ENCODE measurements at places on chromosomes 6 and 20.

GRCh38 chr20:24938498-24938897, 10.6 kb upstream of the CST7 start:
- DNase-seq: no peak

- no peak for DNase-seq
Measured at GRCh38 chr6:139754898-139755775, 380.7 kb upstream of the CITED2 start.

GRCh38 chr6:13349811-13350506, 21.6 kb upstream of the TBC1D7 start:
- DNase-seq: no peak

DNA sequence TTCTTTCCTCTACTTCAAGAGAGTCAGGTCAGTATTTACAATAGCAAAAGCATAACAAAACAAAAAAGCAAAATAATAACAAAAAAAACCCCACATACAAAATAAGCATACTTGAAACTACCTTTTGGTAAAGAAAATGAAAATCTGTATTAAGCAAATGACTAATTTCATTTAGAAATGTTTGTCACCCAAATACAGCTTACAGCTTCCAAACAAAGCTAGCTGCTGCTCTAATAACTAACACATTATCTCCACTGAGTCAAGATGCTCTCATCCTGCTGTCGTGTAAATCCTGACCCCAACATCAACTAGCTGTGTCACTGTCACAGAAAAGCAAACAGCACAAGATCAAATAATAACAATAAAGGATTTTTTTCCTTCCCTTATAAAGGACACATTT, 21.7 kb downstream of the MAP7 start:
- no peak for DNase-seq

DNA sequence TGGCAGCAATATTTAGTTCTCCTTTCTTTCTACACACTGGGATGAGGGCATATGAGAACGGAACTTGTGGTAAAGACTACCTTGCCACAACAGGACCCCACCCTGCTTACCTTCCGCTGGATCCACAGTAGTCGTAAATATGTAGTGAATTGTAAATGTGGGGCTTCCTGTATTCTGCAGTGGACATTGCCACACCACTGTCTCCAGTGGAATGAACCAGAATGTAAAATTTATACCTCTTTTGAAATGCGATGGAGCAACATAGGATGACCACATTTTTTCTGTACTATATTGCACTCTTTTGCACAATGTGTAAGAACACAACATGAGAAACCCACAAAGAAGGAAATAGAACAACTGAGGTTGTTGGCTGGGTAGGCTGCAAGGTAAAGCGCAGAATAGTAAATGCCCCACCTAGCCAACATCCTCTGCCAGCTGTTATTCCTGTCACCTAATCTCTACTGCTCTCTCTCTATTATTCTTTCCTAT, 16.1 kb upstream of the RIPOR2 start:
- DNase-seq: no peak

- DNase-seq: no peak
Measured at GRCh38 chr20:24164360-24164759, 175.8 kb upstream of the GGTLC1 start.

GRCh38 chr6:96876886-96877545, 20.7 kb downstream of the NDUFAF4 start:
- DNase-seq: no peak

DNA sequence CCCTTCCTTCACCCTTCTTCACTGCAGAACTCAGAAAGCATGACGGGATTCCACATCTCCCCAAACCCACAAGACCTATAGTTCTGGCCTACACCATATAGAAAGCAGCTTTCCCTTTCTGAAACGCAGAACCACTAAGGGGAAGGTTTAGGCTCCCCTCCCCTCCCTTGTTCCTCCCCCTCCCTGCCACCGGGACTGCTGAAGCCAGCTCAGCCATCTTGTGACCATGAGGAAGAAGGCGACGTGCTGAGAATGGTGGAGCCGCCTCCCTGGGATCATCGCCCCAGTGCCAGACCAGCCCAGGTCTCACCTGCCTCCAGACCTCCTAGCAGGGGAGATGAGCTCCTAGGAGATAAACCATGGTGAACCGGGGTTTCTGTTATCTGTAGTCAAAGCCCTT, 19.6 kb downstream of the SERPINB6 start:
- DNase-seq: no peak

DNA sequence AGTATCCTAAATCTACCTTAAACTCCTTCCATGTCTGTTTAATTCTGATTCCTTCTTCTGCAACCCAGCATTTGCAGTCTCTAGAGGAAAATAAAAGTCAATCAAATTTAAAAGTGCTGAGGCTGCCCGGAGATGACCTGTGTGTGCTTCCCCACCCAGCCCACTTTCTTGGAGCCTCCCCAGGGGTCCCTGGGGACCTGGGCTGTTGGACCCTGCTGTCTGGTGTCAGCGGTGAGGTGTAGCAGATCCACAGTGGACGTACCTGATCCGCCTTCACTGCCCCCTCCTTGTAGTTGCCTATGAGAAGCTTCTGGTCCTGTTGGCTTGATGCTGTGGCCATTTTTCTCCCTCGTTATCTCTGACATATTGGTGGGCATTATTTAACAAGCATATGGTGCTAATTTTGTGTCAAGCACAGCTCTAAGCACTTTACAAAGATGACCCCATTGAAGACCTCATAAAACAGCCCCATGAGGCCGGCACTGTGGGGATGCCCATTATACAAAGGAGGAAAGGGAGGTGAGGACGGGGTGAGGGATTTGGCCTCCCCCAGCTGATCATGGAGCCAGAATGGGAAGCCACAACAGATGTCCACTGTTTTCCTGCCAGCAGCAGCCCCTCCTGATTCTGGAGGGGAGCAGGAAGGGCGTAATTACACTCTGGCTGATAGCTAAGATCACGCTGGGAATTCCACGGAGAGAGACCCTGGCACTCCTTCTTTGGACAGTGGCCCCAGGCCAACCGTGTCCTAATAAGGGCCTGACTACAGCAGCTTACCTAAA, 628.2 kb downstream of the CDH26 start:
- peak; percentile 49 for DNase-seq

DNA sequence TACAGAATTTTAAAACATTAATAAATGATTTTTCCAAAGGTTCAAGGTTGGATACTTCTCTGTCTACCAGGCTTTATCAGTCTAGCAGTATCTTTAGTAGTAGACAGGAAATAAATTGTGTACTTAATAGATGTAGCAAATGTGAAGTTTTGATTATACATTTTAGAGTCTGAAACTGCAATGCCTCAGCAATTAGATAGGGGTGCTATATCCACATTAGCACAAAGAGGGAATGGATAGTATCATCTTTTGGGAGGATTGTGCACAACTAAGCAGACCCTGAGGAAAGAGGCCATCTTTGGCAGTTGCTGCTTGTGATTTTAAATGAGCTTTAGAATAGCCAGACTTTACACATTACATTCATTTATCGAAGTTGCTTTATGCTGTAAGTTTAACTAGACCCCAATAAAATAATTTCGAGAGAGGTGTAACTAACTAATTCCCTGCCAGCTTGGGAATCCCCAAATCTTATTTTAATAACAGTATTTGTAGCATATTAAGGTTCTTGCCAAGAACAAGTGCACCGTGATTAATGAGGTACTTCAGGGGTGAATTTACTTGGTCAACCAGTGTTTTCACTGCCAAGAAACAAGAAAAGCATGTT, 2.8 kb downstream of the KCNQ5 start:
- no peak for DNase-seq

DNA sequence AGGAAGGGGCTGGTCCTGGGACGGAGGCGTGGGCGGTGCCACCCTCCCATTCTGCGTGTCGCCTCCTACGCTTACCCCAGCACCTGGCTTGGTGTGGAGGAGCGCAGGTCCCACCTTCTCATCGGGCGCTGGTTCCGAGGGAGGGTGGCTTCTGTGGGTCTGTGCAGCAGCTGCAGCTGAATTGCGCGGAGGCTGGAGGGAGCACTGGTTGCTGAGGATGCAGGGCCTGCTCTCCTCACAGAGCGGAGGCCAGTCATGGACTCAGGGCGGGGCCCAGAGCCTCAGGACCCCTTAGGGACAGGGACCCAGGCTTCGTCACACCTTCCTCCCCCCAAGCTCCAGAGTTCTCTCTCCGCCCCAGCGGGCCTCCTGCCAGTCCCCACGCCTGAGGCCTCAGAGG, 127.8 kb upstream of the MAP3K4 start:
- no peak for DNase-seq

- DNase-seq: no peak
Measured at GRCh38 chr20:2742934-2743559, 50.5 kb downstream of the EBF4 start.

DNA sequence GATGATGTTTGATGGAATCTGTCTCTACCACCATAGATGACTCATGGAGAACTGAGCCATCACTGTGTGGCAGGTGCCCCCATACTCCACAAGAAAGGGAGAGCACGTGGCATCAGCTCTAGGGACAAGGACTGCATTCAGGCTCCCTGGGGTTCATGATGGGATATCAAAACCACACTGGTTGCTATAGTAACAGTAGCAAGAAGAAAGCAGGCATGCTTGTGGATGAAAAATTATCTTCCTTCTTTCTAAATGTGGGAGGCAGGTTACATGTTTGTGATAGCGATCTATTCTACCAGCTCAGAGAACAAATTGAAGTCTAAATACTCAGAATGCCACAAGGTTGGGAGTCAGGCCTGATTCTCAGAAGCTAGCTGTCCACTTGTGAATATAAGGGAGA, 224.2 kb downstream of the ARHGAP18 start:
- DNase-seq: no peak

GRCh38 chr6:2731281-2731909, 19.3 kb downstream of the MYLK4 start:
- no peak for DNase-seq

GRCh38 chr20:8790442-8791074, 278.3 kb upstream of the PLCB4 start:
- no peak for DNase-seq

DNA sequence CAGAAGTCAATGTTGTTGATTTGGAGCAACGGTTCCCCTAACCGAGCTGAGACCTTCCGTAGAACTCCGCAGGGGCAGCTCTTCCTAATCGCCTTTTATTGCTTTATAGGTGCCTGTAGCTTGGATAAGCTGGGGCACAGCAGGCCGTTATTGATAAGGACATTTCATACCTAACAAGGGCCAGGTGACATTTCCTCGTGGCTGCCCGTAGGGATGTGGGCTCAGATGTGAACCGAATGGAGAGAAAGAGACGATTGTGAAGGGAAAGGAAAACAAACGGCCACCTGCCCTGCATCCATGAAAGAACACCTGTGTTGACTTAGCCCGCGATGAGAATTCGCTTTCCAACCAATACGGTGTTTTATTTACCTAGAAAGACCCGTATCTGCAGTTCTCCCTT, 53.3 kb upstream of the DACT2 start:
- DNase-seq: no peak

DNA sequence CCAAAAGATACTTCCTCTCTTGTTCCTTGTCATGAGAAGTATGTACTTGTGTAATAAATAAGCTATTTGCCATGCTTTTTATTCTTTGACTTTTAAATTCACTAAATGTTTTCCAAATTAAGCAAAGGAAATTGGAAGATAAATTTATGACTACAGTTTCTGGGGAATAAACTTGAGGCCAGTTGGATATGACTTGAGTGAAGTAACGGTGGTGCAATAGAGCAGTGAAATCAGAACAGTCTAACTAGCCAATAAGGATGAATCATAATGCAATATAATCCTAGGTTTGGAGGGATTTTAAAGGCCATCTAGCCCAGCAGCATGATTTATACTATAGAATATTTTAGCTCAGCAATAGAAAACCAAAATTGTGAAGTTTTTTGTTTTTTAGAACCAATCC, 183.8 kb upstream of the TCF21 start:
- no peak for DNase-seq

GRCh38 chr6:127775371-127775770, 125.5 kb downstream of the THEMIS start:
- DNase-seq: no peak

DNA sequence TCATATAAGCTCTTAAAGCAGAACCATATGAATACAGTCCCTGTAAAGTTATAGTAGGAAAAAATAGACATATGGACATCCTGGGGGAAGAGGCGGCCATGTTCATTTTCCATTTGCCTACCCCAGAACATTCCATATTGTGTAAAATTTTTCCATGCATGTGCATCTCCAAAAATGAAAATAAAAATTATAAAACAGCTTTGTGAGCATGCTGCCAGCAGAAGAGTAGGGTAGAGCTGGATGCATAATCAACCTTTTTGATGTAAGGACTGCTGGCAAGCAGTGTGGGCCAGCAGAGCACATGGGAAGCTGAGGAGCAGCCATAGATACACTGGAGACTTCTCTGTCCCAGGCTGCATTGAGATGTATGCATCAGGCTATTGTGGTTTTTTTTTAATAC, 271.0 kb downstream of the KCNQ5 start:
- no peak for DNase-seq

- DNase-seq: no peak
Measured at GRCh38 chr6:48113130-48113529, 2.1 kb upstream of the PTCHD4 start.

- no peak for DNase-seq
Measured at GRCh38 chr20:35539756-35540212, 2.1 kb upstream of the ERGIC3 start.

- no peak for DNase-seq
Measured at GRCh38 chr20:39117491-39117890, 155.3 kb downstream of the DHX35 start.

DNA sequence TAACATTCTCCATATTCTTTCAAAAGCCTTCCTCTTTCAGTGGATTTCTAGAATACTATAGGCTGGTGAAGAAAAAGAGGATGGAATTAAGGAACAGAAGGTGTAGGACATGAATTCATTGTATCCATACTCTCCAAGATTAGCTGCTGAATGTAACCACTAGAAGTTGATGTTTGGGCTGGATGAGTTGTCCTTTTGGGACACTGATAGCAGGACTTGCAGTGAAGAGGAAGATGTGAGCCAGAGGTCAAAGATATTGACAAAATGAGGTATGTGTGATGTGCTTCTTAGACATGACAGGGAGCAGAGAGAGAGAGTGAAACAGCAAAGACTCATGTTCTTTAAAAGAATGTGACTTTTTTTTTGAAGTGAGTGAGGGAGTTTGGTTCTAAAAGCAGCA, 134.3 kb upstream of the MAN1A1 start:
- DNase-seq: no peak

Measured in left hindlimb (tissue), 1 donor.